Effector memory CD4-positive, alpha-beta T cell (primary cell): ENCODE measurements at places on chromosomes 1 and 21.

DNA sequence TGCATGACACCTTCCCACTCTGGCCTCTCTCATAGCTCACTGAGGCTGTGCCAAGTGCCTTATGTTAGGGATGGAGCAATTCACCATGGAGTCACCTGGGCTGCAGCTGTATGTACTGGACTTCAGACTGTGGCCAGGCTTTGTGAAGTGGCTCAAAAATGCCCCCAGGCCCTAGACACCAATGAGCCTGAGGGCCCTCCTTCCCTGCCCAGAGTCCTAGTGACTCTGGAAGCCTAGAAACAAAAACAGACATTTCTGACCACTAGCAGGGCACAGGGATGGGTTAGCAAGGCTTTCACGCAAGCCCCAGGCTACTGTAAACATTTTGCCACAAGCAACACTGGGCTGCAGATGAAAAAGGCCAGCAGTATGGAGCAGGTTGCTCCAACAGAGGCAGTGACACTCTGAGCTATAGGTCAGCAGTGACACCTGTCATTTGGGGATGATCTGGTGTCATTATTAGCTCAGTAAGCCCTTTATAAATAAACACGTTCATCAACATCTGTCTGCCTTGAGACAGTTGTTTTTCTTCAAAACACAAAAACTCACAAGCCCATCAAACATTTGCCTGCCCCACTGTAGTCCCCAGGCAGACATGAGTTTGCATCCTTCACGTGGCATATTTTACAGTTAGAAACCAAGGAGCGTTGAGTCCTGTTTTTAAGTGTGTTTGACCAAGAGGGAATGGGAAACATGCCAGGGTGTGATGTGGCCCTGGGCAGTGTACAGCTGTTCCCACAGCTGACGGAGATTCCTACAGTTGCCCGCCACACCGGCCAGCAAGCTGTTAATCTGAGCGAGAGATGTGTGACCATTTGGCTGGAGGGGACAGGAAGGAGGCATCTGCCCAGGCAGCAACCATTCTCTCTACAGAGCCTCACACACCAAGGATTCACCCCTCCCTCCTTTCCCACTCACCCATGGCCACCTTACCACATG, 66.8 kb downstream of the KCNN3 start:
- H3K27me3 ChIP-seq: no peaks in the 10 kb centered on the region
- no peak for DNase-seq
- H3K4me3 ChIP-seq: no peak overlapping the region
- no peaks in the 10 kb centered on the region for H3K36me3 ChIP-seq
- H3K4me1 ChIP-seq: no peaks in the 10 kb centered on the region
- H3K27ac ChIP-seq: no peak overlapping the region

- no peak overlapping the region for H3K27ac ChIP-seq
- H3K4me3 ChIP-seq: no peak overlapping the region
- H3K36me3 ChIP-seq: no peaks in the 10 kb centered on the region
- peaks cover 16% of the 10 kb centered on the region for H3K4me1 ChIP-seq
- no peaks in the 10 kb centered on the region for H3K27me3 ChIP-seq
These were observed 84.0 kb downstream of the MAN1C1 start for GRCh38 chr1:25700626-25701025.

- no peak for DNase-seq
- no peak overlapping the region for H3K27ac ChIP-seq
- no peaks in the 10 kb centered on the region for H3K27me3 ChIP-seq
- H3K4me1 ChIP-seq: no peaks in the 10 kb centered on the region
- no peaks in the 10 kb centered on the region for H3K36me3 ChIP-seq
These were observed 19.5 kb downstream of the KCNJ6 start for GRCh38 chr21:37896788-37897187.

DNA sequence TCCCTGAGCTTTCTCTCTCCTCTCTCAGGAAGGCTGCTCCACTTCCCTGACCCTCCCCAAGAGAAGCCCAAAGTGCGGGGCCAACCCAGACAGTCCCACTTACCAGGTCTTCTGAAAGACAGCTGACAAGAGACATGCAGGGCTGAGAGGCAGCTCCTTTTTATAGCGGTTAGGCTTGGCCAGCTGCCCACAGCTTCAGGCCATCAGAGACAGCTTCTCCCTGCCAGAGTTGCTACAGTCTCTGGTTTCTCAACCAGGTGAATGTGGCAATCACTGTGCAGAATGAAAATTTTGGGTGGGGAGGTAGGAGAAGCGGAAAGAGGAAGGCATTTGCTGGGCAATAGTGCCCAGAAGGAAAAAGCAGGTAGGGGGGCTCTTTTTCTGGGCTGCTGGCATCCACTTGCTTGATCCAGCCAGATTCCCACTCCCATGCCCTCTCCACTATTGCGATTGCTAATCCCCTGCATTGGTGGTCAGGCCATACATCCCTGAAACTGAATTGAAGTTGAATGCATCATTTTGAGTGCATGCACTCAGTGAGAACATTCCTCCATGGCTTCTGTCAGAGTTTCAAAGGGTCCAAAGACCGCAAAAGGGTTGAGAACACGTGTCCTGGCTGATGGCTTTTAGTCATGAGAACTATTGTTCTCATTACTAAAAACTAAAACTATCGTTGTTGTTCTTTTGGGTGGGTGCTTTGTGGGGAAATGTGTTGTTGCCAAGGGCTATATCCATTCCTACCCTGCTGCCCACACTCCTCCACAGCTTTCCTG, at the start of gene S100A8:
Gene S100A8, minus strand, starts transcription at position 136 of the 773 bp plus-strand sequence. CDS start 538 bp downstream, outside the sequence.
- no peak within 1 kb of the TSS for H3K27ac ChIP-seq
- no peak for DNase-seq
- H3K4me3 ChIP-seq: no peak within 1 kb of the TSS
- no peaks in the 10 kb centered on the region for H3K4me1 ChIP-seq

DNA sequence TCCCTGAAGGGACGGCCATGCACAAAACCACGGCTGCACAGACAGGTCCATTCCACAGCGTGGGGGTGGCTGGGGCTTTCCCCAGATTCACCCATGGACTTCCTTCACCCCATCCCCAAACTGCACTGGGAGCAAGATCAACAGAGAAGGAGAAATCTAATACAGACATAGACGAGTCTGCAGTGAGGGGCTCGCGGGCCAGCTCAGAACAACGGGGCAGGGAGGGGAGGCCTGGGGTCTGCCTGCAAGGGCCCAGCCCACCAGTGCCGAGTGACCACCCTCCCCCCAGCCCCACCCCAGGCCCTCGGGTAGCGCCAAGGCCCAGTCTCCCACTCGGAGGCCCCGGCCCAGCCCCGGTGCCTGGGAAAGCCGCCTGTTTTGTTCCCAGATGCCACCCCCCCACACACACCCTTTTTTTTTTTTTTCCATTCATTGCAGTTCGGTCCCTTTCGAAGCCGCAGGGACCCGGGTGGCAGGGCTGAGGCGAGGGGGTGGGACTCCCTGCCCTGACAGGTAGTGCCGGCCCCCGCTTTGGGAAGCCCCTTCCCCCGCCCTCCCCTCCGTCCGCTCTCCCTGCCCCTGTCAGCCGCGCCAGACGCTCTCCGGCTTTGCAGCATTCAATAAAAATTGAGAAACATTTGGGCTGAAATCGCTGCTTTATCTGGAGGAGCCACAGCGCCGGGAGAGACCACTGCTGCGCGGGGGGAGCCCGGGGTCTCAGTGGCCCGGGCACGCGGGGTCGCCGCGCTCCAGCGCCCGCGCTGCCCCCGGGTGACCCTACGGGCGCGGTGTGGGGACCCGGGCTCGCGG, 543 bp upstream of the EPHB2 start:
- no peak overlapping the region for H3K27ac ChIP-seq
- no peak overlapping the region for H3K4me3 ChIP-seq

GRCh38 chr1:245277276-245277675, 122.5 kb downstream of the KIF26B start:
- no peaks in the 10 kb centered on the region for H3K4me1 ChIP-seq
- no peak overlapping the region for H3K27ac ChIP-seq
- H3K4me3 ChIP-seq: no peak overlapping the region
- no peak for DNase-seq

GRCh38 chr1:177091040-177091439, 73.5 kb downstream of the ASTN1 start:
- H3K27ac ChIP-seq: no peak overlapping the region
- no peaks in the 10 kb centered on the region for H3K36me3 ChIP-seq
- no peak overlapping the region for H3K4me3 ChIP-seq
- H3K4me1 ChIP-seq: no peaks in the 10 kb centered on the region
- H3K27me3 ChIP-seq: no peaks in the 10 kb centered on the region
